Jurkat, Clone E6-1 (cell line): ENCODE measurements at places on chromosomes 11 and 22.

DNA sequence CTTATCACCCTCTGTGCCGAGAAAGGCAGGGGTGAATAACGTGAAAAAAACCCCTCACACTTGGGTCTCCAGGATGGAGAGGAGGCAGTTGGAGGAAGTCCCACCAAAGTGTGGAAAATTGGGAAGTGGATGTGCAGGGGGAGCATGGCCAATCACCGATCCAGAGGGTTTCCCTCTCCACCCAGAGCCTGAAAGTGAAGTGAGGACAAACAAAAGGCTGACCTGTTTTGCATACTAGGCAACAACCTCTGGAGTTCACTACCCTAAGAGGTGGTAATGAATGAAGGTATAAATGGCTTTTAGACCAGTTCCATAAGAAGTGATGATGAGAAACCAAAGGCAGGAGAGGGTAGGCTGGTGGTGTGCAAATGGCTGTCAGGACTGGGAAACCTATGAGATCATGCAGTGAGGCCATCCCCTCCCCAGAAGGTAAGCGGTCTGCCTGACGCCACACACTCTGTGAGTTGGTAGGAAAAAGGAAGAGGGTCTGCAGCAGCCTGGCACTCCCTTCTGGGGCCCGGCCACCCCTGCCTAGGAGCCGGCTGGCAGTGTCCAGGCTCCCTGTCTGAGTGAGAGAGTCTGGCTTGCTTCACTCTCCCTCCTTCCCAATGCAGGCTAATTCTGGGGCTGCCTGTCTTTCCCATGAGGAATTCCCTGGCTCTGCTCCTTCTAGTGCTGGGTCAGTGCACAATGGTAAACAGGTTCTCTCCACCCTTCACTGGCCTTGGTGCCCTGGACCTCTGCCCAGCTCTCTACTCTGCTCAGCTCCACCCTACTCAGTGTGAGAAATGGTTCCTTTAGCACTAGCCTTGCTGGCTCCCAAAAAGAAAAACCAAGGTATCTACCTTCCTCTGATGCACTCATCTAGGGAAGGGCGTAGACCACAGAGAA lies 15.6 kb downstream of the TBC1D10A start:
- DNase-seq, result no peak

- DNase-seq, result no peak
These were observed 38.3 kb upstream of the BRSK2 start for GRCh38 chr11:1351278-1351937.

DNA sequence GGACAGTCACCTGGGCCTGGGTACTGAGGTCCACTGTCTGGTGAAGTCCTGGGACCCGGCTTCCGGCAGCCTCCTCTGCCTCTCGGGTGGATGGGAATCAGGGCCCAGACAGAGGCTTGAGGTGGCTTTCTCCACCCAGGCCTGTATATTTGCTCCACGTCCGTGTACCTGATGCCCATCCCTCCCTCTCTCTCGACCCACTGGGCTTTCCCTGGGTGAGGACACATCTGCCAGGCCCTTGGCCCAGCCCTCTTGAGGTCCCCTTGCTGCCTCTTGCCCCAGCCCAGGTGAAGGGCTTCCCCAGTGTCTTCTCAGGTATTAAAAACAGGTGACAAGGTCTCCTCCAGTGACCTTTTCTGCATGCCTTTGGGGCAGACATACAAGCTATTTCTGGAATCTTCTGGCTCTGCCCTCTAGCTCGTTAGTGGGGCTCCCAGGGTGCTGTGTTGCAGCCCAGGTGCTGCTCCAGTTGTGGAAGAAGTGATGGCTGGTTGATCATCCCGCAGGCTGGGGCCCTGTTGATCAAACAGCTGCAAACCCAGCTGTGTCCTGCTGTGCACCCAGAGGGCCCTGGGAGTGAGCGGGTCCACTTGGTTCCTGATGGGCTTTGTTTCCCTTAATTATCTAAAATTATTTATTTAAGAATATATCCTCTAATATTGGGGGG lies 25.5 kb upstream of the ACR start:
- DNase-seq, result no peak

DNA sequence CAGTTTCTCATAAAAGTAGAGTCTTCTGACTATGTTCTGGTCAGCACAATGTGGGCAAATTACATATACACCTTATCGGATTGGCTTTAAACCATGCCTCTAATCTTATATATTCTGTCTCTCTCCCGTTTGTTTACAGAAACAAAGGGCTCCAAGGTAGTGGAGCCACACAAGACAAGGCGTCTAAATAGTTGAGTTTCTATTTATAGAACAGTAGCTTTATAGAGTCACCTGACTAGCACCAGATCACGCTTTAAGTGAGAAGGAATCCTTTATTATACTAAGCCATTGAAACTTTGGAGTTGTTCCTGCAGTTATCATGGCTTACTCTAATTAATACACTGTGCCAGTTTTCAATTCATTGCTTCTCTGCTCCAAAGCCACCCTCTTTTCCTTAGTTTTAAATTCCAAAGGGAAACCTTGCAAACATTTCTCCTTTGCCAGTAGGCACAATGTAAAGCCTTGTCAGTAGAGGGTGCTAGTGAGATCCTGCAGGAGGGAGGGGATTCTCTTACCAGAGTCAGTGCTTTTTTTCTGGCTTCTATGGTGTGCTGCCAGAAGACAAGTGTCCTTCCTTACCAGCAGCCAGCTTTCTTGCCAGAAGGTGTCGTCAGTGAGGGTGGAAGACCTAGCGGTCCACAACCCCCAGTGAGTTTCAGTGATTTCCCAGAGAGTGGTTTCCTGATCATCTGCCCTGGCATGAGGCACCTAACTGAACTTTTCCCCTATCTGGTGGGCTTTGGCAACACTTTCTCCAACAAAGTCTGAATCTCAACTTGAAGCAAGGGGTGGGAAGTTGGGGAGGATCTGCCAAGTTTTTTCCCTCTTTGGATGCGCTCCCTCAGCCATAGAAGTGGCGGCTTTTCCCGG lies 71.7 kb downstream of the RAB38 start:
- DNase-seq, result peak; percentile 77

- DNase-seq, result peak; percentile 77
These were observed 44.9 kb upstream of the ETS1 start for GRCh38 chr11:128632141-128632791.

DNA sequence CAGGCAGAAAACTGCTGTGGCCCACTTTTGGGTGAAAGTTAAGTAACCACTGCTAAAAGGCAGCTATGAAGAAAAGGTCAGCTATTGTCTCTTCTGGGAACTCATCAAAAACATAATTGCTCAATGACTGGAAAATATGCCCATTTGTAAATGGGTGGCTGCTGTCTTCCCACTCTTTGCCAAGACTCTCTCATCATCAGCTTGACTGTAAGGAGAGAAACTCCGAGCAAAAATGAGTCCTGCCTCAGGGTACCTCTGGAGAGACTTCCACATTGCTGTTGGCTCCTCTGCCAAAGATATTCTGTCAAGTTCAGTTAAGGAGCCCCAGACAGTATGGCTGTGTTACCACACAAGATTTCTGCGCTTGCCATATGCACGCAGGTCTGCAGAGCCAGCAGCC lies 138.7 kb downstream of the BBOX1 start:
- no peak for DNase-seq

DNA sequence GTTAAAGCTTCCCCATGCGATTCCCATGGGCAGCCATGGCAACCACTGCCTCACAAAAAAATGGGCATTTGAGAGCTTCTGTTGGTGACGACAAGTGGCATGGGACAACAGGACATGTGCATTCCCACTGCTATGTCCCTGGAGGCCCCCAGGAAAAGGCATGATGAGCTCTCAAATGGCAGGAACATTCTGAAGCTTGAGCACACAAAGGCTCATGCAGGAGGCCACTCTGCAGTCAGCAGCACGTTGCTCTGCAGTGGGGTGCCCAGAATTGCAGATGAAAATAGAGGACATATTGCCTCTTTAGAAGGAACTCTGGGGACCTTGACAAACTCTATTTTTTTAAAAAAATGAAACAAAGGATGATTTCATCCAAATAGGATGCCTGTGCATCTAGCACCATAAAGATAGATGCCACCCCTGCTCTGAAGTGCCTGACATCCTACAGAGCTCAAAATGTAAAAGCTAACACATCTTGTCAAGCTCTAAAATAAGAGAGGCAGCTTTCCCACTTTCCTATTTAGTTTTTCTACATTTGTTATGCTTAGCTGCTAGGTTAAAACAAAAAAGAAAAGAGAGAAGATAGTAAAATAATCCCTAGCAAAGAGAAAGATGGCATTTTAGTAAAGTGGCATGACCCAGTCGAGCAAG lies 277.6 kb upstream of the ZC3H12C start:
- DNase-seq, result no peak

DNA sequence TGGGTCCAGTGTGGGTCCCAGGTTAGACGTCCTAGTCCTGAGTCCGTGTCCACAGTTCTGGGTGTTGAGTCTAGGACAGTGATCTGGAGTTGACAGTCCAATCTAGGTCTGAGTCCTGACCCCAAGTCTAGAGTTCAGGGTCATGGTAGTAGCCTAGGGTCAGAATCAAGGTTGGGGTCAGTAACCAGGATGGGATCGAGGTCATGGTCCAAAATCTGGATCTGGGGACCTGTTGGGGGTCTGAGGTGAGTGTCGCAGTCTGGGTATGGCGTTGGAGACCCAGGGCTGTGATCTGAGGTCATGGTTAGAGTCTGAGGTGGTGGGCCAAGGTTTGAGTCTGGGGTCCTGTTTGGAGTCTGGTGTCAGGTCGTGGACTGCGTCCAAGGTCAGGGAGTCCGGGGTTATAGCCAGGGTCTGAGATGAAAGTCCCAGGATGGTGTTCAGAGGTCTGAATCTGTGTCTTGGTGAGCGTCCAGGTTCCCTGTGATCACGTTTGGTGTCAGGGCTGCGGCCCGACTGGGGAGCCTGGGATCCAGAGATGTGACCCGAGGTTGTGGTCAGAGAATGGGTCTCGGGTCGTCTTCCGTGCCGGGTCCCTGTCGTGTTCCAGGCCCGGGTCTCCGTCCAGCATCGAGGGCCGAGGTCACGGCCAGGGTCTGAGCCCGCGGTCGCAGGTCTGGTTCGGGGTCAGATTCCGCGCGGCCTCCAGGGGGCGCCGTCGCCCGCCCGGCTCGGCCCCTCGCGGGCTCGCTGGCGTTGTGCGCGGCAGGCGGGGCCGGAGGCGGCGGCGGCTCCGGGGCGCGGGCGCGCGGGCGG lies 432 bp upstream of the GRK2 start:
- DNase-seq, result no peak

DNA sequence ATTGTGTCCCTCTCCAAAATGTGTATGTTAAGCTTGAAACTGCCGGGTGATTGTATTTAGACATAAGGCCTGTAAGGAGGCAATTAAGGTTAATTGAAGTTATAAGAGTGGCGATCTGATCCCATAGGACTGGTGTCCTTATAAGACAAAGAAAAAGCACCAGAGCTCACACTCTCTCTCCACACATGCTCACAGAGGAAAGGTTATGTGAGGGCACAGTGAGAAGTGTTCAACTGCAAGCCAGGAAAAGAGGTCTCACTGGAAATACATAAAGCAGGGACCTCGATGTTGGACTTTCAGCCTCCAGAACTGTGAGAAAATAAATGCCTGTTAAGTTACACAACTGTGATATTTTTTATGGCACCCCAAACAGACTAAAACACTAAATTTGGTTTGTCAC lies 1233.8 kb upstream of the CNTN5 start:
- DNase-seq, result no peak

- no peak for DNase-seq
These were observed 453.1 kb downstream of the NELL1 start for GRCh38 chr11:21122523-21122922.

DNA sequence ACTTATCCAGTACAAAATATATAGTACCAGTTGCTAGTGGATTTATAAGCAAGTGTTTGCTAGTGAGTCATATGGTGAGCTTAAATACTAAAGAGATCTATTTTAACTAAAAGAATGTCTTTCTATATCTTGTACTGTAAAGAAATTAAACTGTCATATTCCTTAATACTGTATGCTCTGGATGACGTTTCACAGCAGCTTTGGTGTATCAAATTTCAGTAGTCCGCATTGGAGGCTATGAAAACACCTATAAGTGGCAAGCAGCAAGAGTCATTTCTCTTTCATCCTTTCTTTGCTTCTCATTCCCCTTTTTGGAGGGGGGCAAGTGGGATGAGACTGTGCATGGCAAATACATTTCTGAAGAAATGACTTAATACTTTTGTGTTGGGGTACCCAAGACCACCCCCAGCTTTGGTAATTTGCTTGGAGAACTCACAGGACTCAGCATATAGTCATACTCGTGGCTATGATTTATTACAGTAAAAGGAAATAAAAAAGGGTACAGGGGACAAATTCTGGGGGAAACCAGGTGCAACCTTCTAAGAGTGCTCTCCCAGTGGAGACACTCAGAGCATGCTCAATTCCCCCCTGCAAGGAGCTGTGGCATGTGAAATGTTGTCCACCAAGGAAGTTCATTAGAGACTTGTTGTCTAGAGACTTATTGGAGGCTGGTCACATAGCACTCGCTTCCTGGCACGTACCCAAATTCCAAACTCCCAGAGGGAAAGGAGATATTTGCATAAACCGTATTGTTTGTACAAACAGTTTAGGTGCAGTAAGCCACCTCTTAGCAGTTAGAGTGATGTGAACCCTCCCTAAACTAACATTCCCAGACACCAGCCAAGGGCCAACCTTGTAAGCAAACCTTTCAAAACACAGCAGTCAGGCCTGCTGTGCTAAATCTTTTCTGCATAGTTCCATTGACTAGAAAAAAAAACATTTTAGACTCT lies 210.8 kb downstream of the PGR start:
- no peak for DNase-seq

- no peak for DNase-seq
These were observed 340.4 kb downstream of the SOX6 start for GRCh38 chr11:16015741-16016467.

GRCh38 chr22:19914201-19914943 lies 27.2 kb upstream of the COMT start:
- no peak for DNase-seq

- no peak for DNase-seq
These were observed 35.4 kb downstream of the KCNQ1OT1 start for GRCh38 chr11:2664376-2664775.

GRCh38 chr11:134349109-134349801 lies 17.5 kb downstream of the GLB1L2 start:
- DNase-seq, result peak; percentile 45

DNA sequence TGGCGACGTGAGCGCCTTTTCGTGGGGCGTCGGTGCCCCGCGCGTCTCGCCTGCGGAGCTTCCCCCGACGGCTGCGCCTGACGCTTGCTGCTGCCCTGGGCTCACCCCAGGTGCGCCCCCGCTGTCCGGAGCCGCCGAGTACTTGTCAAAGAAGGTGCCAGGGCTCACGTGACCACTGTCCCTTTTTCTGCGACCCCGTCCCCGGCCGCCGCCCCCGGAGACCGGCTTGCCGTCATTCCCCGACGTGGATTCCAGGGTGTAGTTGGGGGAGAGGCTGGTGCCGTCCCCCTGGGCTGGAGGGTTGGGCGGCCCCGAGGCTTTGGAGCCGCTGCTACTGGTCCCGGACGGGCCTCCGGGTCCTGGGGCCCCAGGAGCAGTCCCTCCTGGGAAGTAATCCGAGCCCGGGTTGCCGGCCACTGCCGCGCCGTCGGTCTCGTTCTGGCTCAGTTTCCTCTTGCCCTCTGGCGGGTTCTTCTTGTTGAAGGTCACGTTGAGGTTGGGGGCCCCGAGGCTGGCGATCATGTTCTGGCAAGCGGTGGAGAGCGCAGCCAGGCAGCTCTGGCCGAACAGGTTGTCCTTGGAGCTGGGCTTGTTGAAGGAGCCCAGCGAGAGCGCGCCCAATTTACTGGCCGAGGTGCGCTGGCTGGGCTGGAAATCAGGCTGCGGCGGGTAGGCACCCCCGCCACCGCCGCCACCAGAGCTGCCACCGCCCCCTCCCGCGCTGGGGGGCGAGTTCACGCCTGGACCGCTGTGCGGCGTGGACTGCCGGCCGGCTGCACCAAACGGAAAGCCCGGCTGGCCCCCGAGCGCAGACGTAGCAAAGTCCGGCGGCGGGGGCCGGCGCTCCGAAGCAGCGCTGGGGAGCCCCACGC lies 3.8 kb downstream of the MN1 start:
- no peak for DNase-seq
